ENCODE measurements at places on chromosomes 2 and 18.

DNA sequence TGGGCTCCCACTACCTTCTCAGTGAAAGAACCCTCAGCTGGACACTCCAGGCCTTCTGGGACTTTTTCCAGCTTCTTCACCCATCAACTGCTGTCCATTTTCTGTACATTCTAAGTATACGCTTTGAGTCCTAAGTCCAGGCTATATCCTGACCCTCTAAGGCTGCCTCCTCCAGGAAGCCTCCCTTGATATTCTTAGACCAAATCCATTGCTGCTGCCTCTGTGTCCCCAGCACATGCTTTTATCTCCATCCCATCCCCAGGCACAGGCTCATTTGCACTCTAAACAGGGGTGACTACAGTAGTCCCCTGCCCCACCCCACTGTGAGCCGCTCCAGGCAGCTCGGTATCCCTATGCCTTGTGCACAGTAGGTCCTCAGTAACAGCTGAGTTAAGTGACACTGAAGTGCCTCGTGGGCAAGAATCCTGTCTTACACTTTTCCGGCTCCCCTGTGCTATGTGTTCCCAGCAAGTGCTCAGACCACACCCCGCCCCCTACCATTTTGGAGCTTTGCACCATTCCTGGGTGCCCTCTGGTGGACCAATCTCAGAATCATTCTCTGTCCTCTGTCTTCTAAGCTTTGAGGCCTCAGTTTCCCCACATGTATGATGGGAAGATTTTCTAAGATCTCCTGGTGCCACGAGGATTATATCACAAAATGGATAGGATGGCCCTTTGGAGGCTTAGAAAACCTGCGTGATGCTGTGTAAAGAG lies 34.9 kb downstream of the EMX1 start:
- ATAC-seq, result no peak

GRCh38 chr2:207334624-207335371 lies 169.1 kb upstream of the KLF7 start:
- ATAC-seq, result peak; percentile 2

- no peak for ATAC-seq
Measured at GRCh38 chr2:40404517-40404916, 47.4 kb downstream of the SLC8A1 start.

DNA sequence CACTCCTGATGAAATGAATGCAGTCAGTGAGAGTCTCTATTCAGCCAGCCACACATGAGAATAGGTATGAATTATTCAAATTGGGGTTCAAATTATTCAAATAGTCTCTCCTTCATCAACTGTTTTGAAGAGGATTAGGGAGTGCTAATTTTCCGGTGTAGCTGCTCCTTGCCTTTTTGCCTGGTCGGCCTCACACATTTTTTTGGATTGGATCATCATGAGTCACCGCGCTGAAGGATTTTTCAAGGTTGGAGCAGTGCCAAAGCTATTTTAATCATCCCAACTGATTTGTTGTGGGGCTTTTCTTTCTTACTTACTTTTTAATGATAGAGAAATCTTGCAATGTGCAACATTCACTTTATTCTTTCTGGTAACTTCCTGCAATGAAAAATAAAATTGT lies 2.4 kb upstream of the DTNA start:
- ATAC-seq, result no peak

GRCh38 chr2:116510117-116510671 lies 1304.3 kb upstream of the DDX18 start:
- no peak for ATAC-seq

GRCh38 chr18:37207343-37207742 lies 358.3 kb downstream of the CELF4 start:
- ATAC-seq, result no peak

Measured in activated CD4-positive, CD25-positive, alpha-beta regulatory T cell treated with anti-CD3 and anti-CD28 coated beads, Interleukin-2, amount 50 U/mL, for 24 hours (primary cell).